Temporal lobe (tissue), 4 donors: ENCODE measurements at places on chromosomes 2 and 18. TPM values are rescaled to one million over a fixed set of nuclear protein-coding genes. Genes with fewer than 3 reads are reported as not detected.

CABYR gene
- 13.0 TPM for total RNA-seq

GNLY gene
- total RNA-seq, result not detected

GPR35 gene
- total RNA-seq, result 0.98 TPM

SLC23A3 gene
- total RNA-seq, result not detected

NETO1 gene
- total RNA-seq, result 27.0 TPM

TBR1 gene
- total RNA-seq, result 95.6 TPM

ABHD3 gene
- total RNA-seq, result 6.6 TPM

CD8B2 gene
- total RNA-seq, result under 0.01 TPM

CD207 gene
- not detected for total RNA-seq

PLGLB2 gene
- 2.2 TPM for total RNA-seq

PDE1A gene
- 41.8 TPM for total RNA-seq

EML6 gene
- 3.4 TPM for total RNA-seq

GPR45 gene
- 1.7 TPM for total RNA-seq

CYP27C1 gene
- 3.4 TPM for total RNA-seq
